Progenitor cell of endocrine pancreas (in vitro differentiated cells): ENCODE measurements at places on chromosomes 13 and 19.
A peak's percentile ranks its signal among the peaks of the same experiment; 100 is the strongest.

DNA sequence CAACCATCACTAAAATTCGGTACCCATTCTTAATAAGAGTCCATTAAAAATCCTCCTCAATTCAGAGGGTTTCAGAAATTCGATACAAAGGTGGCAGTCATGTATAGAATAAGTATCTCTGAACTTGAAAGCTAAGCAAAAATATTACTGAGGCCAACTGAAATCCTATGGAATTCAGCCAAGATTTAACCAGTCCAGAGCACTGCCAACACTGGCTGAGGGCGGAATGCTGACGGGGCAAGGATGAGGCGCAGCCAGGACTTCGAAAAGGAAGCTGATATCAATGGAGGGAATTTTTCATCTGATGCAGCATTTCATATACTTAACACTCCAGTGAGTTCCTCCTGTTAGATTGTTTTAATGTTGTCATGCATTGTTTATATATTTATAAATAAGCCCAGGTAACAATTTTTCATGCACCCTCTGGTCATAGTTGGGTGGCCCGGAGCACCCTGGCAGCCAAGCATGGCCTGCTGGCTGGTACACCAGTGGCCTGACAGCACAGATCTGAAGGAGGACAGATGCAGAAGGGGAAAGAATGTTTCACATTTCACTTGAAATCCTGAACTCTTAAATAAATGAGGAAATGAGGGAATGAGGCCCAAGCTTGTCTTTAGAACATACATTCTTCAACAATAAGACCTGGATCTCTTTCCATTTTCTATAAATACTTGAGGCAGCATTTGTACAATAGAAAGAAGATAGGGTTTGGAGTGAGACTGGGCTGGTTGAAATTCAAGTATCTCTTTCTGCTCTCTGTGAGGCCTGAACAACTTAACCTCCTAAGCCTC, 41.5 kb downstream of the WDFY2 start:
- DNase-seq: no peak
- no peaks in the 10 kb centered on the region for H3K36me3 ChIP-seq
- no peak overlapping the region for H3K27ac ChIP-seq
- H3K4me3 ChIP-seq: no peak overlapping the region
- H3K27me3 ChIP-seq: no peaks in the 10 kb centered on the region
- peaks cover 14% of the 10 kb centered on the region for H3K4me1 ChIP-seq

GRCh38 chr19:7871437-7872305, 2.5 kb downstream of the PRR36 start:
- peaks cover 8% of the 10 kb centered on the region for H3K4me1 ChIP-seq
- H3K4me3 ChIP-seq: peak overlapping the region; percentile 64
- DNase-seq: peak; percentile 82
- peaks cover 12% of the 10 kb centered on the region for H3K36me3 ChIP-seq
- H3K27ac ChIP-seq: peak overlapping the region; percentile 59

DNA sequence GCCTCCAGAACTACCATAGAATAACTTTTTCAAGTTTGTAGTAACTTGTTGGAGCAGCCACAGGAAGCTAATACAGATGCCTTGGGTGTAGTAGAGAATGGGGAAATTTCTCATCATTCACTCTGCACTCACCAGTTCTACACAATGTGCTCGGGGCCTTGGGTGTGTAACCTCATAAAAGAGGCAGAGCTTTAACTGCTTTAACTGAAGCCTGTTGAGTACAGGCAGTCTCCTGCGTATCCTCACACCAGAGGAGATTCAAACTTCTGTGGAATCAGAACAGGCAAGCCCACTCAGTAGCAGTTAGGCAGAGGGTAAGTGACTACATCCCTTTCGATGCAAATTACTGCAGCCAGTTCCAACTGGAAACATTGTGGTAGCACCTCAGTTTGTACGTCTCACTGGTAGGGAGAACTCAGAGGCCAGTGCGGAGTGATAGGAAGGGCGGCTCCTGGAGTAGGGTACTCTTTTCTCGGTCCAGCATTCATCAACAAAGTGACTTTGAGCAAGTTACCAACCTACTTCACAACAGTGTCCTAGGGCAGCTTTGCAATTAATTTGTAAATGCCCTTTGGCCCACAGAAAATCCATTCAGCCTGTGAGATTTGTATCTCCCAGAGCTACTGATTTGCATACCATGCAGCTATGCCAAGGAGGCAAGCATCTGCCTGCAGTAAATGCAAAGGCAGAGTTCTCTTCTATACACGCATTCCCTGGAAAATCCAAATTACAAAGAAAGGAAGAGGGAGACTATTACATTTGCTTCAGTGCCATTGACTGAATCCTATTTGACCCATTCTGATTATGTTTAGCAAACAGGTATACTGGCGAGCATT, 904.3 kb downstream of the DIAPH3 start:
- DNase-seq: no peak
- peaks cover 3% of the 10 kb centered on the region for H3K27me3 ChIP-seq
- H3K27ac ChIP-seq: no peak overlapping the region

- H3K36me3 ChIP-seq: no peaks in the 10 kb centered on the region
- no peak overlapping the region for H3K27ac ChIP-seq
- H3K4me1 ChIP-seq: peaks cover 1% of the 10 kb centered on the region
- H3K27me3 ChIP-seq: peaks cover 36% of the 10 kb centered on the region
- DNase-seq: no peak
Measured at GRCh38 chr19:51477344-51477743, 995 bp upstream of the CEACAM18 start.

- H3K36me3 ChIP-seq: peaks cover 1% of the 10 kb centered on the region
- H3K4me1 ChIP-seq: peaks cover 42% of the 10 kb centered on the region
- no peak overlapping the region for H3K4me3 ChIP-seq
- peak overlapping the region; percentile 90 for H3K27ac ChIP-seq
Measured at GRCh38 chr19:38061294-38061693, 154.3 kb downstream of the SIPA1L3 start.

DNA sequence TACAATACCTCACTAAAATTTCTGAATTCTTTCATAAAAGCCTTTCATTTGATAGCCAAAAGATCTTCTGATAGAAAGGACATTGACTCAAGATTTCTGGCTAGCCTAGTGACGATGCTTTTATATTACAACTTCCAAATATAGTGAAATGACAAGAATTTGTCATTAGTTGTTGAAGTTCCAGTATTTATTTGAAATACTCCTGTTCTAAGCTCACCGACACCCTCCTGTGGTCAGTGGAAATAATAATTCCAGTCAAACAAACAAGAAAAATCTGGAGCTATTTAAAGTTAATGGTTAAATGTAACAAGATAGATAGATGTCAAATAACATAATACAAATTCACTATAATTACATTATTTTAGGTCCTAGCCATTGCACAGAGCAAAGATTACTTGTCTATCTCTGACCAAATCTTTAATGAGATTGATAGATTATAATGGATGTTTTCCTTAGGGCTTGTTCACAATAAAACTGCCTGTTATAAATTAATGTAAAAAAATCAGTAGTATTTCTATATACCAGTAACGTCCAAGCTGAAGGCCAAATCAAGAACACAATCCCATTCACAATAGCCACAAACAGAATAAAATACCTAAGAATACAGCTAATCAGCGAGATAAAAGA, 195.5 kb downstream of the RGCC start:
- no peak overlapping the region for H3K27ac ChIP-seq
- H3K27me3 ChIP-seq: no peaks in the 10 kb centered on the region
- no peak for DNase-seq

DNA sequence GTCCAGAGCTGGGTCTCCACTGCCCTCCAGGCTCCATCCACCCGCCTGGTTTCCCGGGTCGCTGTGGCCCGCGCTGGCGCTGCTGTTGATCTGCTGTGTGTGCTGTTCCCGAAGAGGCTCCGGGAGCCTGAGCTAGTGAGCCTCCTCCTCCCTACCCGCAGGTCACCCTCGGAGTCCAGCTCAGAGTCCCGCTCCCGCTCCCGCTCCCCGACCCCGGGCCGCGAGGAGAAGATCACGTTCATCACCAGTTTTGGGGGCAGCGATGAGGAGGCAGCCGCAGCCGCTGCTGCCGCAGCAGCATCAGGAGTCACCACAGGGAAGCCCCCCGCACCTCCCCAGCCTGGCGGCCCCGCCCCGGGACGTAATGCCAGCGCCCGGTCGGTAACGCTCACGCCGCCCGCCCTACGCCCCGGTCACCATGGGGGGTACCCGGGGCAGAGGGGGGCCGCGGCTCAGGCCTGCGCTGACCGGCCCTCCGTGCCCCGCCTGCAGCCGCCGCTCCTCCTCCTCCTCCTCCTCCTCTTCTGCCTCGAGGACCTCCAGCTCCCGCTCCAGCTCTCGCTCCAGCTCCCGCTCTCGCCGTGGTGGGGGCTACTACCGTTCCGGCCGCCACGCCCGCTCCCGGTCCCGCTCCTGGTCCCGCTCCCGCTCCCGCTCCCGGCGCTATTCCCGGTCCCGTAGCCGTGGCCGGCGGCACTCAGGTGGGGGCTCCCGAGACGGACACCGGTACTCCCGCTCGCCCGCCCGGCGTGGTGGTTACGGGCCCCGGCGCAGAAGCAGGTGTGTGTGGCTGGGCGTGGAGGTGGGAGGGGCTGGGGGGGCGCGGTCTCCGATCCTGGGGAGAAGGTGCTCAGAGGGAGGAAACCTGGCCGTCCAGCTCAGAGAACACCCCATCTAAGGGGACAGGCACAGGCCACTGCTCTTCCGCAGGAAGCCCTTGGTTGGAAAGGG, 12.2 kb downstream of the ZNF296 start:
- DNase-seq: no peak
- H3K27ac ChIP-seq: no peak overlapping the region
- H3K4me3 ChIP-seq: no peak overlapping the region
- H3K4me1 ChIP-seq: no peaks in the 10 kb centered on the region
- H3K36me3 ChIP-seq: peaks cover 17% of the 10 kb centered on the region
- no peaks in the 10 kb centered on the region for H3K27me3 ChIP-seq

DNA sequence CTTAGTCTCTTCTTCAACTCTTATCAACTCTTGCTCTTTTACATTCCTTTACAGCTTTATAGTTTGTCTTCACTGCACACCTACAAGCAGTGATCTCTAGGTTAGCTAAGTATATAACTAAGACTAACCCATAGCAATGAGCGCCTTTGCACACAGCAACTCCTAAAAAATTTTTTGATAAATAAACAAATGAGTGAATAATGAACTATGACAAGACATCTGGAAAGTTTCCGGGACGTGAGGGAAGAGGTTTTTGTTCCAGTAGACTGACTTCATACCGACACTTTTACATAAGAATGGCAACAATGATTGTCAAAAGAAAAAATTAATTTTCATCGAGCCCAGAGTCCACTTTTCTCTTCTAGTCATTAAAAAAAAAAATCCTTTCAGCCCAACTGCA, 98.3 kb downstream of the ELF1 start:
- H3K27me3 ChIP-seq: no peaks in the 10 kb centered on the region
- peaks cover 16% of the 10 kb centered on the region for H3K4me1 ChIP-seq
- peak overlapping the region; percentile 93 for H3K4me3 ChIP-seq

DNA sequence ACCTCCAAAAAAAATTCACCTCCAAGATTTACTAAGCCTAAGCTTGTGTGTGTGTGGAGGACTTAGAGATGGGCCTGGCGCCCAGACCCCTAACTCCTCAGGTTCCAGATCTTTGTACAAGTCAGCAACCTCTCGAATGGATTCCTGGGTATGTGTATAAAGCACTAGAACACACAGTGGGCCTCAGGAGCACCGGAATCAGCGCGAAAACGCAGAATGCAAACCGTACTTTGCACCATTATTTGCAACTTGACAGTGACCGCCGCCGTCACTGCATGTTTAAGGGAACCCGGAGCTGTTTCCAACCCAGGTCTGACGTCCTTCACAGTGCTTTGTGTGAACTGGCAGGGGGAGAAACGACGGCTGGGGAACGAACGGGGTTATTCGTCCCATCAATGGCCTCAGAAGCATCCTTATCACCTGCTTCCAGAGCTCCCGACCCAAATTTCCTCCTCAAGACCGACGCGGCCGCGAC, 688 bp downstream of the ZNF606 start:
- peaks cover 90% of the 10 kb centered on the region for H3K36me3 ChIP-seq
- H3K27ac ChIP-seq: peak overlapping the region; percentile 97
- no peaks in the 10 kb centered on the region for H3K27me3 ChIP-seq
- DNase-seq: no peak
- peaks cover 8% of the 10 kb centered on the region for H3K4me1 ChIP-seq

GRCh38 chr13:26406791-26407190, 150.7 kb upstream of the WASF3 start:
- H3K27me3 ChIP-seq: no peaks in the 10 kb centered on the region
- peaks cover 7% of the 10 kb centered on the region for H3K36me3 ChIP-seq
- H3K4me3 ChIP-seq: no peak overlapping the region
- H3K4me1 ChIP-seq: peaks cover under 1% of the 10 kb centered on the region
- no peak for DNase-seq
- H3K27ac ChIP-seq: no peak overlapping the region
